CD4-positive, alpha-beta T cell (primary cell): ENCODE measurements at places on chromosomes 4 and X.

GRCh38 chr4:76883147-76883546 is 14.8 kb downstream of the SOWAHB start:
- no peak for DNase-seq

- DNase-seq: no peak
These were observed 48.7 kb downstream of the HTT start for GRCh38 chr4:3123181-3123671.

GRCh38 chrX:48714573-48714972 is 18.0 kb downstream of the SUV39H1 start:
- DNase-seq: no peak

GRCh38 chrX:150475461-150475860 is 93.0 kb upstream of the MTM1 start:
- DNase-seq: no peak

GRCh38 chr4:94834501-94834900 is 76.7 kb downstream of the BMPR1B start:
- DNase-seq: no peak

- no peak for DNase-seq
These were observed 187.3 kb upstream of the CXCL13 start for GRCh38 chr4:77418333-77418732.

- DNase-seq: no peak
These were observed 1826.3 kb upstream of the IGFBP7 start for GRCh38 chr4:58936436-58936835.

DNA sequence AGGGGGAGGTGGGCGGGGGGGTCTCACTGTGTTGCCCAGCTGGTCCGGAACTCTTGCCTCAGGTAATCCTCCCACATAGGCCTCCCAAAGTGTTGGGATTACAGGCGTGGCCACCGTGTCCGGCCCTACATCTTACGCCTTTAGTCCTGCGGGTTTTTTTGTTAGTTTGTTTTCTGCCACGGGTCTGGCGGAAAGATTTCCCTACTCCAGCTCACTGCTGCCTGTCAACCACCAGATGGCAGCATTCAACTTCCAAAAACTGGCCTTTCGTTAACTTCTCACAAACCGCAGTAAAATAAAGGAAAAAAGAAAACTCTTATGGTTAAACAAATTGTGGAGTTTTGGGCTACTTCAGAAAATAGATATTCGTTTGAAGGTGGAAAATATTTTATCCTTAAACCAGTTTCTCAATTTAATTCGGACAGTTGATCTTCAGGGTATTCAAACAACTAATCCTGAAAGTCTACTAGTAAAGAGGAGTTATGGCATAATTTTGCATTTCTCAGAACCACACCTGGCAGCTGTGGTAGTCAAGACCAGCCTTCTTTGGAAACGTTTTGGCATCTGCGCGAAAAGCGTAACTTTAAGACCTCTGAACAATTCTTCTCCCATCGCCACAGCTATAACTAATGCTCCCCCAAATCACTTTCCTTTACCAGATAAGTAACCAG is 41.1 kb downstream of the LUZP4 start:
- peak; percentile 5 for DNase-seq

DNA sequence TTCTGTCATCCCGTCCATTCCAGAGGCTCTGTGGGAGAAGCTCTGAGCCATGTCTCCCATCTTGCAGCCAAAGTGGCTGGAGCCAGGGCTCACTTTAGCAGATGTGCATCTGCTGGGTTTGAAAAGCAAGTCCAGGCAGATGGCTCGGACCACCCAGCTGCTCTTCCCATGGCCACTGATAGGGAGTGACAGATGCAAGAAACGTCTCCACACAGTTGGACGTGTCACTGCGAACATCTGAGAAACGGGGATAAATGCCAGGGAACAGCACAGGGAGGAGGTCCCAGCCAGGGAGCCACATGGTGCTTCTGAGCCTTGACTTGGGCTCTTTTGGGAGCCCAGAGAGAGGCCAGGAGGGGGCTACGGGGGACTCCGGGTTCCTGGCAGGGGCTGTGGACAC is 242.3 kb downstream of the AFAP1 start:
- no peak for DNase-seq

DNA sequence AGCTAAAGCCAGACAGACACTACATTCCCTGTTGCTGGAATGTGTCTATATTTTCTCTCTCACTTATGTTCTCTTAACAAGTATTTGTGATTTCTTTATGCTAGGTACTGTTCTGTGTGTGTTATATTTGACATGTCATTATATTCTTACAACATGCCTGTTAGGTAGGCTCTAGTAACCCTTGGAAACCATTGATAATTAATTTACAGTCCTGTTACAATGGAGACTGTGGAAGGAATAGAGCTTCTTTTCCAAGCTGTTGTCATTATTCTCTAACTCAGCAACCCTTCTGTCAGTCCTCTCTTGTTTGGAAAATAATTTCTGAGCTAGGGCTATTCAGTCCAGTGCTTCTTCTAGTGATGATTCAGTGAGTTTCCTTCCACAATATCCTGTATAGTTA is 419.1 kb upstream of the BOD1L1 start:
- DNase-seq: no peak

GRCh38 chrX:119442286-119442685 is 26.0 kb upstream of the SLC25A5 start:
- no peak for DNase-seq

GRCh38 chrX:151983186-151983585 is 8.7 kb upstream of the GABRE start:
- DNase-seq: no peak
